ENCODE measurements at places on chromosomes 6 and 20.

GRCh38 chr20:4568361-4568959 is 153.2 kb upstream of the PRND start:
- DNase-seq, result no peak

GRCh38 chr6:54074109-54074508 is 37.1 kb upstream of the MLIP start:
- DNase-seq, result no peak

DNA sequence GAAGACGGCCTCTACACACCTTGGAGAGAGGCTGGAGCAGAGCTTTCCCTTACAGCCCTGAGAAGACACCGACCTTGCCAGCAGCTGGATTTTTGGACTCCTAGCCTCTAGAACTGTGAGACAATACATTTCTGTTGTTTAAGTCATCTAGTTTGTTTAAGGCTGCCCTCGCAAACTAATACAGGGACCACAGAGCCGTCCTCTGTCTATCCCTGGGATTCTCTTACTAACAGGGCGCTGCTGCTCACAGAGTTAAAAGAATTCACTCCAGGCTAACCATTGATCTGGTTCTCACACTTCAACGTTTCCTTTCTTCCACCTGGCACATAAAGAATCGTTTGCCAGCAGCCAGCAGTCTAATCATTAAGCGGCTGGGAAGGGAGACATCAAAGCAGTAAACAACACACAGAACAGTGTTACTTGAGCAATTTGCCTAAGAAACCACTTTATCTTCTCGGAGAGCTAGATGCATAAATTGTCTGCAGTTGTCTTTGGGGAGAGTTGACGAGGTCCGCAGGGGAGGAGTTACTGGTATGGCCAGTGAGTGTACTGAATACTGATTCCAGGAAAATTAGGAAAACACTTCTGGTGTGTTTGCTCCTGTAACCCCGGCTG is 103.5 kb upstream of the AKAP12 start:
- DNase-seq, result no peak

DNA sequence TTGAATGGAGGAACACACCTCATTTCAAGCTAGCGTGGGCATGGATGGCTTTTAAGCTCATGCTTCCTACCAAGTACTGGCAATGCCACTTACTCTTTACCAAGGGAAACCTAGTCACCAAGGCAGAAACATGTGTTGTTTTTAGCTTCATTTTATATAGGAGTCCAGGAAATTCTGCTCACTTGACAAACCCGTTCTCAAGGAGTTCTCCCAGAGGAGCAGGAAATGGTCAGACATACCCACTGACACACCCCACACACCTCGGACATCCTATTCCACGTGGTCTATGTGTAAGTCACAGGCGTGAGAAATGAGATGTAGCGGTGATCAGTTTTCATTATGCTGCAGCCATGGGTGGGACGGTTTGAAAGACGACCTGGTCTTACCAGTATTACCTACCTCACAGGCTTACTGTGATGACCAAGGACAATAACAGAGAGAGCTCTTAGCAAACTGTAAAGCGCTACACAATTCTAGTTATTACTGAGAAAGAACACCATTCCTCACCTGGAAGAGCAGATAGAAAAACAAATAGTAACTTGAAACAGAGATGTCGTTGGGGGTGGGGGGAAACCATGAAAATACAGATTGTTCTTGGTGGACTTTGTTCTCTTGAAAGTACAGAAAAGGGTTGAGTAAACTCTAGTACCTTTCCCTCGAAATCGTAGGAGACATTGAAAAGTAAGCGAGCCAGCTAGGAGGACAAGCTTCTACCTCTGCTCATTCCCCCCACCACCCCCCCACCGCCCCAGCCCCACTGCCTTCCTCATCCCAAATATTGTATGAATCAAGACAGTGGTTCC is 1.7 kb downstream of the CNKSR3 start:
- DNase-seq, result peak; percentile 17

- peak; percentile 52 for DNase-seq
These were observed 1.4 kb upstream of the BTN3A1 start for GRCh38 chr6:26400626-26401025.

- no peak for DNase-seq
These were observed 13.3 kb upstream of the AKAP7 start for GRCh38 chr6:131122007-131122406.

- no peak for DNase-seq
These were observed 19.6 kb downstream of the RPP21 start for GRCh38 chr6:30364591-30364990.

DNA sequence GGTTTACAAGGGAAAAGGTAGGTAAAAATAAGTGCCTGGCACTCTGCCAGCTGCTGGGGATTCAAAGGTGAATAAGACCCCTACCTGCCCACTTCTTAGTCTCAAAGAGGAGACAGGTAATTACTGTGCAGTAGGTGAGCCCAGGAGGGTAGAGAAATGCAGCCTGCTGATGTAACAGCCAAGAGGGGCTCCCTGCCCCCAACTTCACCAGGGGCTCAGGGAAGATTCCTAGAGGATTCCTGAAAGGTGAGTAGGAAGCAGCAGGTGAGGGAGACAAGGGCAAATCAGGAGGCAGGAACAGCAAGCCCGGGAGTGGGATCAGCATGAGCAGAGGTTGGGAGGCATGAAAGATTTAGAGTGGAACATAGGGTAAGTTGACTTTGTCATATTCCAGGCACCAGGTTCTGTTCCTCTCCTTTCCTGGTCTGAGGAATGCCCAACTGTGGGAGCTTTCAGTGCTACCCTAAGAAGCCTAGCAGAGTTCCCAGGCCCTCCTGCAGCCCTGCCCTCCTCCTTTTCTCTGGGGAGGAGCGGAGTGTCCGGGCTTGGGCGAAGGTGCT is 258.1 kb downstream of the LRFN2 start:
- no peak for DNase-seq

DNA sequence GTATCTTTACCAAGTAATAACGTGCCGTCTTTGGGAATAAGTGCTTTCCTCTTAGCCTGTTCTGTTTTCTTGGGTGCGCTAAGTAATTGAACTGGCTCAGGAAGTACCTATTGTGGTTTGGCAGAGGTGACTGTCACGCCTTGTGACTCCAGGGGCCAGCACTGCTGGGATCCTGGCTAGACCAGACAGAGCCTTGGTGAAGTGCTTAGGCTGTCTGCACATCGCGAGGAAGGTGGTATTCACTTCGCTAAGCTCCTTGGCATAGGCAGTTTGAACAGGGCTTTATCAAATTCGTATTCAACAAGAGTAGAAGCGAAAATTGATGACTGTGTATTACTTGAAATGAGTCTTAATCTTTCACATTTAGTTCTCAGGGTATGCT is 17.6 kb downstream of the PRDM1 start:
- DNase-seq, result peak; percentile 72

DNA sequence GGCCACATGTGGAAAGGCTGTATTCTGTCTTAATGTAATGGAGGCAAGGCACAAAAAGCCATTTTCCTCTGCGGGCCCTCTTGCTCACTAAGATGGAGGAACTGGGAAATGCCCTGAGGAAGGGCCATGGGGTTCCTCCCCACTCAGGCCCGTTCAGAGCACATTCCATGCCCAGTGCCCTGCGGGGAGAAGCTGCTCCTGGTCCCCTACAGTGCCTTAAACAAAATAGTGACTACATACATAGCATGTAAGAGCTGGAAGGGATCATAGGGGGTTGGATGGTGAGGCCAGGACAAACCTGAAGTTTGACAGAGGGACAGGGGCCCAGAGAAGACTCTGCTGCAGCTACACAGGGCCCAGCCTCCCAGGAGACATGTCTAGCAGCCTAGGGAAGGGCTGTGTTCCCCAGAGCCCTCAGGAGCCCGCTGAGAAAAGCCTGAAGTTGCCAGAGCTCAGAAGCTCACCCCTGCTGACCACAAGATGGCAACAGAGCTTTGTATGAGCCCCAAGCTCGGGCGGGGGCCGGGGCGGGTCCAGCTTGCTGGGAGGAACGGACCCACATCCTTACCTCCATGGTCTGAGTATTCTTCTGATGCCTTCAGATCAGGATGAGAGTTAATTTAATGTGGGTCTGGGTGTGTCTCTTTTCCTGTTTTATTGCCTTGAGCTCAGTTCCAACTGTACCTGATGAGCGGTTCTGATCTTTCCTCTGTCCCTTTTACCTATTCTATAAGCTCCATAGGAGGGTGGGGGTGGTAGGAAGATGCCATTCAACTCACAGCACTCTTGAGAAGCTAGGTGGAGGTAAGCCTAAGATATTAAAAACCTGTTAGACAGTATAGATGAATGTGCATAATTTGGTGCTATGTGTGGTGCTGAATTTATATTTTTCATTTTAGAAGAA is 242.9 kb downstream of the CDC5L start:
- peak; percentile 41 for DNase-seq

DNA sequence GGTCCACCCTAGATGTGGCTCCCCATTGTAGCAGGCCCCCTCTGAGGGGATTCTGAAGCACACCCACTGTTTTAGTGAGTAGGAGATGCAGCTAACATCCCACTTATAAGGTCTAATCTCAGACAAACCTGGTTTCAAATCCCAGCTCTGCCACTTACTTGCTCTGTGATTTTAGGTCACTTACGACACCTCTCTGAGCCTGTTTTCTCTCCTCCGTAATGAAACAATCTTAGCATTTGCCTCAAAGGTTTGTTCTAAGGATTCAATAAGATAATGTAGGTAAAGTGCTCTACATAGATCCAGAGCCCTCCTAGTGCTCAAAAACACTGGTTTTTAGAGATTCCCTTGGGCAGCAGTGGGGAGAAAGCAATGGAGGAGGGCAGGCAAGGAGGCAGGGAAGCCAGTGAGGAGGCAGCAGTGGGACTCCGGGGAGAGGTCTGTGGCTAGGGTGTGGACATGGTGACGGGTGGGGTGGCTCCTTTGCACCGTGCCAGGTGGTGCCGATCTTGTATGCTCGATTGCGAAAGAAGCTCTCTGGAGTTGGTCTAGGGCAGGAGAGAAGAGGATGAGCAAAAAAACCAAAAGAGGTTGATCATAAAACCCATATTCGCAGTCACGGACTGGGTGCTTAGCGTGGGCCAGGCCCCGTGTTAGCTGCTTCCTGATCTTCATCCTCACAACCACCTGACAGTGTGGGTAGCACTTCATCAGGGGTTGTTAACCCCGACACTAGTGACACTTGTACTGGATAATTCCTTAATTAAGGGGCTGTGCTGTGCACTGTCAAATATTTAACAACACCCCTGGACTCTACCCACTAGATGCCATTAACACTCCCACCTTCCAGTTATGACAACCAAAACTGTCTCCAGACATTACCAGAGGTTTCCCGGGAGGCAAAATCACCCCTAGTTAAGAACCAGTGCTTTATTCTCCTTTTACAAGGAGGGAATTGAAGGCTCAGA is 16.8 kb upstream of the PTGIS start:
- DNase-seq, result no peak

DNA sequence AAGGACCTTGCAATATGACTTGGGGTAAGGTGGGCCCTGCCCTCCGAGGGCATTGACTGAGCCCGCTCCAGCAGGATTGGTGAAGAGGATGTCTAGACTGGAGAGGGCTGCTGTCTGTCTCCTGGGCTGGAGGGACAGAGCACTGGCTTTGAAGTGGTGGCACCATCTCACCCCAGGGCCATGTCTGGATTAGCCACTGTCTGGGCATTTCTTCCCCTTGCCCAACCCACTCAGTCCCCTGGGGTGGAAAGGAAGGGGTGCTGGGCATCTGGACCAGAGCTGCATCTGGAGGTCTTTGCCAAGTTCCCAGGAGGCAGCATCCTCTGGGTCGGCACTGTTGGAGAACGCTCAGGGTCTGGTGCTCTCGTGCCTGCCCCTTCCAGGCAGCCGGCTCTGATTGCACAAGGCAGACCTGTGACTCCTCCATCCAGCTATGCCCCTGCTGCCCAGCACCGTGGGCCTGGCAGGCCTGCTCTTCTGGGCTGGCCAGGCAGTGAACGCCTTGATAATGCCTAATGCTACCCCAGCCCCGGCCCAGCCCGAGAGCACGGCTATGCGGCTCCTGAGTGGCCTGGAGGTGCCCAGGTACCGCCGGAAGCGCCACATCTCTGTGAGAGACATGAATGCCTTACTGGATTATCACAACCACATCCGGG is at the start of gene R3HDML:
TSS of gene R3HDML (plus strand) at position 319 of the 656 bp plus-strand sequence. CDS start at position 434, 115 bp downstream.
- no peak for DNase-seq

- no peak for DNase-seq
These were observed 778 bp upstream of the LOC128125822 start for GRCh38 chr6:63571361-63572043.

- DNase-seq, result no peak
These were observed 37.4 kb upstream of the TNFAIP3 start for GRCh38 chr6:137829641-137830083.

Data from KBM-7 (cell line).